ENCODE measurements at places on chromosomes 7 and 10.

DNA sequence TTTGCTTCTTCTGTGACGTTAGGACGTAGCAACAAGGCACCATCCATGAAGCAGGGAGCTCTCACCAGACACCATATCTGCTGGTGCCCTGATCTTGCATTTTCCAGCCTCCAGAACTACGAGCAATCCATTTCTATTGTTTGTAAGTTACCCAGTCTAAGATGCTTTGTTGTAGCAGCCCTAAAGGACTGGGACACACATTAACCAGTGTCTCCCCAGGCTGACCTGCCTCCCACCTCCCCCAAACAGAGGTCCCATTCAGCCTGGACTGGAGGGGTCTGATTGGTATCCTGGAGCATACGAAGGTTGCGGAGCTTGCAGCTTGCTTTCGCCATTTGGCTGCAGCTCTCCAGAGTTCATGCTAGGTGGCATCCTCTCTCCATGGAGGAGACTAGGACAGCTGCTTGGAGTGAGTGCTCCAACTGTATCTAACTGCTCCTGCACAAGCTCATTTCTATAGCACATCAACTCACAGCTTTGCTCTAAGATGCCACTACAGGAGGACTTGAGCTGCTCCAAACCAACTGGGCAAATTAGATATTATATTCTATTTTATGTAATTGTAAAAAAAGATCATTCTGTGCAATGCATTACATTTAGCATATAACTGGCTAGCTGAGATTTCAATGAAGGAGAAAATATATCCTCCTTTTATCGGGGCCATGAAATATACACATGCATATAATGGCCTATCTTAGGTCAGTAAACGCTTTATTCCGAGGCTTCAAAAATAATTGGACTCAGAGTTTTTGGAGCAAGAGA, 8.0 kb upstream of the GRK5 start:
- peak; percentile 54 for DNase-seq

- no peak for DNase-seq
Observed at GRCh38 chr7:25289518-25289917, 61.2 kb upstream of the NPVF start.

GRCh38 chr7:17298840-17299482, 509 bp downstream of the AHR start:
- DNase-seq: peak; percentile 42

DNA sequence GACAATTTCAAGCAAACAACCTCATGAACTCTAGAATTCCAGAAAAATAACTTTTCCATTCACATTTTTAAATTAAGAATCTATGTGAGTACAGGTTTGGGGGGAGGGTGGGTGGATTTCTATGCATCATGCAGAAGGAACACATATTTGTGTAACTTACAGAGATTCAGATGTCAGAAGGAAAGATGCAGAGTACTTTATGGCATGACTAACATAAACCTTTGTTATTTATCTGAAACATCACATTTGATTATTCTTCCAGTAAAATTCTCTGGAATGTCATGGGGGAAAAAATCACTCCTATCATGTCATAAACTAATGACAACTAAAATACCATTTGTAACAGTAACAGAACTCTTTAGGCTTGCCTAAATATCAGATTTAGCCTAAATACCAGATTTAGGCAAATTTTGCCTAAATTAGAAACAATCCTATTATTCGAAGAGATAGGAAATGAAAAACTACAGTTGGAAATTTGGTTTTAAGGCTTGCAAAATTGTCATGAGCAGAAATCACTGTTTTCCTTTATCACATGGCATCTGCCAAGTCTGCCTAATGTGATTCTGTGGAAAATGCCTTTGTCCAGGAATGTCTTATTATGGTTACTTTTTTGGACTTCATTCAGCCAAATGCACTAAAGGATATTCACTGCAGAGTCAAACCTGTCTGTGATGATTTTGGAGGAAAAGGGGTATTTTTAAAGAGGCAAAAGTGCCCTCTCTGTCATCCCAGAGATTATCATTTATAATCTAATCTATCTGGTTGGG, 527.7 kb upstream of the CELF2 start:
- DNase-seq: no peak

- no peak for DNase-seq
Observed at GRCh38 chr7:139570119-139570518, 46.6 kb downstream of the CLEC2L start.

DNA sequence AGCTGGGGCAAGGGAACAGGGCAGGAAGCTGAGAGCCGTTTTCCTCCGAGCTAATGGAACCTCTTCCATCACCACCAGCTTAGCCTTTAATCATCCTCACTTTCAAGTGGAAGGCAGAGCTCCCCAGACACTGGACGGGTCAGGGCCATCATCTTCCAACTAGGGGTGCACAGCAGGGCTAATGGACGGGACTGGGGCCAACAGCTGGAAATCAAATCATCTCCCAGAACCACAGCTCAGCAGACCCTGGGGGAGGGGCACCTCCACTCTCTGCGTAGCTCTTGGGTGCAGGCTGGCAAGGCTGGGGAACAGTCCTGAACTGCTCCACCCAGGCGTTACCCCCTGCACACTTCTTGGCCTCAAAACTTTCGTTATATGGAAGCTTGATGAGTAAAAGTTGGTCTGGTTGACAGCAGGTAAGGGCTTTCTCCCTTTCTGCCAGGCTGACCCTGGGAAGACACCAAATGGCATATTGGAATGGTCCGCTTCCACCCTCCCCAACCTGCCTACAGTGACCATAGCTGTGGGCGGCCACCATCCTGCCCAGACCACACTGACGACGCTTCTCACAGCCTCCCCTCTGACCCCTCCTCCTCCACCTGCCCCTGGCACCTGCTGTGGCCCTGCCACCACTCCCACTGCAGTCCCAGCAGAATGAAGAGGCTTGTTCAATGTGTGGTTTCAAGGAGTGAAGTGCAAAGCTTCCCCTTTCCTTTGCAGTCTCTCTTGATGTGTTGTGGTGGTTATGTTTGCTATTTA, 51.7 kb upstream of the RET start:
- DNase-seq: no peak

DNA sequence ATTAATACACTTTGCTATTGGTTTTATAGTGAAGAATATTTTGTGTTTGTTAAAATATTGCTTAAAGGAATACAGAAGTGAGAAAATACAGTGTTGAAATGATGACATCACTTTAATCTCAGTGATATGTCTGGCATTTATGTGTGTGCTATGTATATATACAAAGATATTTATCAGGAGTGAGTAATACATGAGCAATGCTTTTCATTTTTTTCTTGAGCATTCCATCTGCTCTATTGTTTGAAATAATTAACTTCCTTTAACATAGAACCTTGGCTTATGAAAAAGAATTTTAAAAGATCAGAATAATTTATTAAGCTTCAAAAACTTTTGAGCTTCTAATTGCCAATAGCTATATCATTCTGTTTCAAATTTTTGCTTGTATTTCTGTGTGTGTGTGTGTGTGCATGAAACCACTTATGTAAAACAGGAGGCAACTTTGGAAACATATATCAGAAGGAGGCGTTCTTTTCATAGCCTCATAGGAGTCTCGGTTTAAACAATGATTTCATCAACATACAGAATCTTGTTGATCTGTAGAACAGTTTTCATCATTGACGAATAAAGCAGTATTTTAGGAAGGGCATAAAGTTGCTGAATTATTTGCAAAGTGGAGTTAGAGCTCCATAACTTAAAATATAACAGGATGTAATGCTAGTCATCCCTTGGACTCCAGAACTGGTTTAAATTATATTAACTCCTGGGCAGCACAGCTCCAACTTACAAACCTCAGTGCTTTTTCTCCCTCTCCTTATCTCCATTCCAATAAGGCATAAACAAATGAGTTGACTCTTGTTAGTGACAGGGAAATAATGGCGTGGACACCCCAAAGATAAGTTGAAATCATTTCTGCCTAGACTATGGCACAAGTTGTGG, 228.4 kb upstream of the DGKB start:
- DNase-seq: no peak

- no peak for DNase-seq
Observed at GRCh38 chr7:56105508-56105907, 768 bp downstream of the CHCHD2 start.

DNA sequence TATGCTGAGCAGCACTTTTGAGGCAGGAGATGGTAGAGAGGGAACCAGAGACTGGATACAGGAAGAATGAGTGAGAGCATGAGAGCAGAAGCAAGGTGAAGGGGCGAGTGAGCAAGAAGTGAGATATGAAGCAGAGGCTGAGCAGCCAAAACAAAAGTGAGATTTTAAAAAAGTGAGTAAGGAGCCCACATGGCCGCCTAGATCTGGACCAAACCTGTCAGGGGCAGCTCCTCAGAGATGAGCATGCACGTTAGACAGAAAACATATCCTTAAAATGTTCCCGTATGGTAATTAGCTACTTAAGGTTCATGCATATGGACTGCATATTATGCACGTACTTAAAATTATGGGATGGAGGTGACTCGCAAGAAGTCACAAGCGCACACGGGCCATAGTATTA, 22.5 kb downstream of the TMEM176A start:
- no peak for DNase-seq

DNA sequence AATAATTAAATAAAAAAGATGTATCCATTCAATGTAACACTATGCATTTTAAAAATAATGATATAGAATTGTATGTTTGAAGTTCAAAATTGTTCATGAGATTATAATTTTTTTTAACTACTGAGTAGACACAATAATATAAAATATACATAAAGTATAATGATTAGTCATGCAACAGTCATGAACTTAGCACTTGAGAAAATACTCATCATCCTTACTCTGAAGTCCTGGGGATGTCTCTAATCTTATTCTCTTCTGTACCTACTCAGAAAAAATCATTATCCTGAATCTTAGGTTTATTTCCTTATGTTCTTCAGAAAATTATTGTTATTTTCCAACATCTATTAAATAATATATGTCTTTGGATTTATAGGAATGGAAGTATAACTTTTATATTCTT, 26.4 kb upstream of the IKZF1 start:
- DNase-seq: no peak

DNA sequence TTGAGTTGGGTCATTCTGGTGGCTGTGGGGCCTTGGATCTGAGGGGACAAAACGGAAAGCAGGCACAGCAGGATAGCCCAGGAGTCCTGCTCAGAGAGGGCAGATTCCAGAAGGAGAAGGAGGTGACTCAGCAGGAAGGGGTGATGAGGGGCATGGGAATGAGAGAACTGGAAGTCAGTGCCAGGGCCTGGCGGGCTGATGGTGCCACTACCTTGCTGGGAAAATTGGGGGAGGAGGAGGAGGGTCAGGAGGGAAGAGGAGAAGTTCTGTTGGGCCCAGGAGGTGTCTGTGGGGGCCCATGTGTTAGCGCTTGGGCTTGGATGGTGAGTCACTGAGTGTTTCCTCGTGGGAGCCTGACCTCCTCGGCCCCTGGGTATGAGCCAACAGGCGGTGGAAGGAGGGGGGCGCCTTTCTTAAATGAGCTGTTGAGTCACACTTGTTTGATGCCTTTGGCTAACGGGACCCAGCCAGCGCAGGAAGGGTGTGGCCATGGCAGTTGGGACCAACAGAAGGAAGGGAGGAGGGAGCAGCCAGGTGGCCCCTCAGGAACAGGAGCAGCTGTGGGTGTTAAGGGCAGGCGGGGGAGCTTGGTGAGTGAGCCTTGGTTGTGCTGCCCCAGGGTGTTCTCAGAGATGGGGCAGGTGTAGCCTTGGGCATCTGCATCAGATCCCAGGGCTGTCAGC, 130.0 kb upstream of the BTBD16 start:
- no peak for DNase-seq

DNA sequence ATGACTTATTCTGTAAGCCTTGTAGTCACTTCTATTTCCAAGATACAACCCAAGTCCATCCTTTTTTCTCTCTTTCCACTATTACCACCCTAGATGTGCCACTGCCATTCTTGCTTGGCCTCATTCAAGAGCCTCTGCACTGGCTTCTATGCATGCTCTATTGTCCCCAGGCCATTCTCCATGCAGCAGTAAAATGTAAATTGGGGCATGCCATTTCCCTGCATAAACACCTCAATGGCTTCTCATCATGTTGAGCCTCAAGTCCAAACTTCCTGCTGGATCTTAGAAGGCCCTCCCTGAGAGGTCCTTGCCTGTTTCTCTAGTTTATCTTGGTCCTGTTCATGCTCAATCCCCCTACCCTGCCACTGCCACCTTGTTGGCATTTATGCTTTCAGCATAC, 23.2 kb upstream of the WDFY4 start:
- DNase-seq: no peak

GRCh38 chr7:125427676-125428075, 498.1 kb upstream of the POT1 start:
- no peak for DNase-seq

- DNase-seq: no peak
Observed at GRCh38 chr10:84401854-84402611, 73.6 kb downstream of the CCSER2 start.

DNA sequence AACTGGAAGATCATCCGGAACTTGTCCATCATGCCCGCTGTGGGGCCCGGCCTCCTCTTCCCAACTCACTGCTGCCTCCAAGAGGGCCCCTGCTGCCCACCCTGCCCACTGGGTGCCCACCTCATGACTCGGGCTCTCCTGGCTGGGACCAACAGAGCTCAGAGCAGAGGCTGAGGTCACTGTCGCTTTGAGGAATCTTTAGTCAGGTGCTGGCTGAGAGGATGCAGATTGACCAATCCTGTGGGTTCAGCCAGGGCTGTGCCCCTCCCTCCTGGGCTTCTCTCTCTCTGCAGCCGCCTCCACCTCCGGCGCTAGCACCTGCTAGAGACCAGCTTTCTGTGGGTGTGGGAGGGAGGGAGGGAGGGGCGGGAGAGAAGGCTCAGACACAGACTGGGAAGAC, at the start of gene CALHM1:
Gene CALHM1 (minus strand): TSS at position 181 of the 400 bp plus-strand sequence. CDS start 149 bp downstream, at position 32.
- DNase-seq: no peak

DNA sequence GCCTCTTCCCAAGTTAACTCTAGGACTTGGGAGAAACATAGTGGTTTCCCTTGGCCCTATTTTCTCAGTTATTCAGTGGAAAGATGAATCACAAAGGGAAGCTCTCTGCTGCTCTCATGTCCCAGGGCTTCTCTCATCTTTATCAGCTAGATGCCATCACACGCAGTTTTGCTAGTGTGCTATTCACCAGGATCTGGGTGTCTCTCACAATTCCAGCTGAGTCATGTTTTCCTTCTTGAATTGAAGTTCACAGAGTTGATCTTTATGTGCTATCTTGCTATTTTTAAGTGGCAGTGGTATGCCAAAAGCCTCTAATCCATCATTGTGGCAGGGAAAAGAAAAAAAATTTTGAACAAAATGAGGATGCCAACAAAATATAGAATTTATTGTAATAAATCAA, 101.3 kb downstream of the TWIST1 start:
- DNase-seq: no peak

DNA sequence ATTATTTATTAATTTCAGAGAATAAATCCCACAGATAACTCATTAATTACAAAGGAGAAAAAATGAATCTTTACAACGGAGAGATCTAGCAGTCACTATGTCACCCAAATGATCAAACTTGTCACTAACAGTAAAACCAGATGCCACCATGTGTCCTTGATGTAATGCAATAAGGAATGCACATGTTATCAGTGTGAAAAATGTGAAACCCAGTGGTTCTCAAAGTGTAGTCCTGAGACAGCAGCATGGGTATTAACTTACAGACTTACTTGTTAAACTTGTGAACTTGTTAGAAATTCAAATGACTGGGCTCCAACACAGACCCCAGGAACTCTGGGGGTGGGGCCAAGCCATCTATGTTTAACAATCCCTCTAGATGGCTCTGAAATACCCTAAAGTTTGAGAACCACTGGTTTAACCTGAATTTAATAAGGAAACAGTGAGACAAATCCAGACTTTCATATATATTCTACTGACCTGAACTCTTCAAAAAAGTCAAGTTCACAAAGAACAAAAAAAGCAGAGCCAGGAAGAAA, 77.4 kb downstream of the RNLS start:
- no peak for DNase-seq

- no peak for DNase-seq
Observed at GRCh38 chr10:122331615-122332446, 42.7 kb upstream of the PLEKHA1 start.

- no peak for DNase-seq
Observed at GRCh38 chr7:70787771-70788170, 344.2 kb upstream of the GALNT17 start.
